Activated CD8-positive, alpha-beta memory T cell treated with anti-CD3 and anti-CD28 coated beads, Interleukin-2, amount 50 U/mL, for 48 hours (primary cell): ENCODE measurements at places on chromosomes 2 and 18.

DNA sequence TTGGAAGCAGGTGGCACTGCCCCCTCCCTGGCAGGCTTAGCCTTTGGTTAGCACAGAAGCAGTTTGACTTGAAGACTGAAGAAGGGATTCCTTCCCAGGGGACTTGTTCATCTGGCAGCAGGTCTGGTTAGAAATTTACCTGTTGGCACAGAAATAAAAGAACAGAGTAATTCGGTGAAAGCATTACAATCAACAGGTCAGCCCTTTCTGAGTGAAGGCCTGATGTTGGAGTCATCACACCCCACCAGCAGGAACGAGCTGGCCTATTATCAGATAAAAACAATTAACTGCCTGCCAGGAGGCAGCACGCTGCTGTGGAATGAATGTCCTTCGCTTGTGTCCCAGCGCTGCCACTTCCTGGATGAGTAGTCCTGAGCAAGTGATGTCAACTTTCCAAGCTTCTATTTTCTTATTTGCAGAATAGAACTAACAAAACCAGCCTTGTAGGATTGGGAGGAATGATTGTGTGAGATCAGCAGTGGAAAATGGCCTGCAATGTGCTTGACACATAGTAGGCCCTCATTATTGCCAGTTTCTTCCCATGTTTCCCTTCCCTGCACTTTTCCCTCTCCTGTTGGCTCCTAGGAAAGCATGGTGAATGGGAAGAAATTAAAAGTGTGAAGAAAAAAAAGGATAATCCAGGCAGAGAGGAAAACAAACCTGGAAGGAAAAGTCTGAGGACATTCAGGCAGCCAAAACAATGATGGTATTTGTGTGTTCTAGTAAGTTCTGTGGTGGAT is 29.0 kb downstream of the LGALSL start:
- no peak for DNase-seq

DNA sequence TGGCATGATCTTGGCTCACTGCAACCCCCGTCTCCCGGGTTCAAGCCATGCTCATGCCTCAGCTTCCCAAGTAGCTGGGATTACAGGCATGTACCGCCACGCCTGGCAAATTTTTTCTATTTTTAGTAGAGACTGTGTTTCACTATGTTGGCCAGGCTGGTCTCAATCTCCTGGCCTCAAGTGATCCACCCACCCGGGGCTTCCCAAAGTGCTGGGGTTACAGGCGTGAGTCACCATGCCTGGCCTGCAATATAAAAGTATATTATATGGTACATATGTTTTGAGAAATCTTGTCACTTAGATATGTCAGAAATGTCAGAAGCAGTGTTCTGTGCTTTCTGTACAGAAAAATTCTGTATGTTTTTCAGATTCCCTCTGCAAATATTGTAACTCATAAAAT is 19.2 kb upstream of the XPO1 start:
- no peak for DNase-seq

DNA sequence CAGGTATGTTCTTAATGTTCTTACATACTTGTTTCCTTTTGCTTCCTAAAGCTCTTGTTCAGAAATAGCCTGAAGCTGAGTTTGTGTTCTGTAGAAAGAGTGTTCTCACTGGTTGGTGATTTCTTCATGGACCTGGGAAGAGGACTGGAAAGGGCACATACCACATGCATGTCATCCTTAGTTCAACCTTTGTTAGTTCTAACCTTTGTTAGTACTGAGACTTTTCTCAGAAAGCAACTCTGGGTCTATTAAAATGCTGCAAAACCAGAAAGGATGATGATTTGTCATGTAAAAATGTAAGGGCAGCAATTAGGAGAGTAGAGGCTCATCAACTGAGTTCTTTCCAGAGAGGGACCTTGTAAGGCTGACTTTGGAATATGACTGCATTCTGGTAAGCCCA is 2.5 kb upstream of the FAP start:
- DNase-seq: no peak

DNA sequence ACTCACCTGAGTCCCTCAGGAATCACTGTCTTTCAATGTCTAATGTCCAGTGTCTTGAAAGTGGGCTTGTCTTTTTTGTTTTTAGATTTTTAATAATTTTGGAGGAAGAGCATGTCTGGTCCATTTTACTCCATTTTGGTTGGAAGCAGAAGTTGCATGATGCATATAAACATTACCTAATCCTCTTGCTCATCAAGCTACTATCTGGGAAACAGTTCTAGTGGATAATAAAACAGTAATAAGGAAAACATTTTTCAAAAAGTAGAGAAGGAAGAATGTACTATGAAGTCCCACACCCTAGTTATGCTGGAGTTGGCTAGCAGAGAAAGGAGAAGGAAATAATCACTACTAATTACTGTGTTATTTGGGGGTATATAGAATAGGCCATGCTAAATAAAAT is 263.7 kb downstream of the ETAA1 start:
- DNase-seq: no peak

- no peak for DNase-seq
These were observed 11.6 kb downstream of the PTPN4 start for GRCh38 chr2:119771331-119771730.

- no peak for DNase-seq
These were observed 150.1 kb downstream of the WDPCP start for GRCh38 chr2:63438181-63438580.

DNA sequence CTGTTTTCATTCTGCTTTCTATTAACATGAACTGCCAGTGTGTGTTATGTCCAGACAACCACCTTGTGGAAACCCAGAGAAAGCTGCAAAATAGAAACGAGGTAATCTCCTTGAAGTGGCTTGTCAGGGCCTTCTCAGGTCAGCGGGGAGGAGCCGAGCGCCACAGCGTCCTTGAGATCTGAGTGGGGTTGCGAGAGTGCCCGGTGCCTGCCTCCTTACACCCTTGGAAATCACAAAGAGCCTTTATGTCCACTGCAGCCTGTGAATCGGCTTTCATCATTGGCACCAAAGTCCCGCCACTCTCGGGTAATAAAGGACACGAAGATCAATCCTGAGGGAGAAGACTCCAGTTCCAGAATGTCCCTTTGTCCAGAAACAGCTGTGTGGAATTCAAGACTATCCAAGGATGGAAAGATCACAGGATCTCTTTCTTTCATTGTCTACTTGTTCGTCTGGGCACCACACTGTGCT is 135.2 kb downstream of the HRH4 start:
- no peak for DNase-seq

DNA sequence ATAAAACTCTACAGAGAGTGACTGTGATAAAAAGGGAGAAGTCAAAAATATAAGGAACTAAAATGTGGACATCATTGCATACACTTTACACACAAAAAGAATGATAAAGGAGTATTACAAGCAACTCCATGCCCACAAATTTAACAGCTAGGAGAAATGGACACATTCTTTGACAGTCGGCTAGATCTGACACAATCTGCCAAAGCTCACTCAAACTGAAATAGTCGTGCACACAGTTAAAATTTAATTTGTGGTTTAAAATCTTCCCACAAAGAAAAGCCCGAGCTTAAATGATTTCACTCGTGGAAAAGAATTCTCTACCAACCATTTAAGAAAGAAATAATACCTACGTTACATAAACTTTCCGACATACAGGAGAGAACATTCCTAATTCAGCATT is 132.4 kb downstream of the ZAP70 start:
- no peak for DNase-seq

GRCh38 chr2:24899361-24899910 is 20.6 kb downstream of the ADCY3 start:
- DNase-seq: no peak

DNA sequence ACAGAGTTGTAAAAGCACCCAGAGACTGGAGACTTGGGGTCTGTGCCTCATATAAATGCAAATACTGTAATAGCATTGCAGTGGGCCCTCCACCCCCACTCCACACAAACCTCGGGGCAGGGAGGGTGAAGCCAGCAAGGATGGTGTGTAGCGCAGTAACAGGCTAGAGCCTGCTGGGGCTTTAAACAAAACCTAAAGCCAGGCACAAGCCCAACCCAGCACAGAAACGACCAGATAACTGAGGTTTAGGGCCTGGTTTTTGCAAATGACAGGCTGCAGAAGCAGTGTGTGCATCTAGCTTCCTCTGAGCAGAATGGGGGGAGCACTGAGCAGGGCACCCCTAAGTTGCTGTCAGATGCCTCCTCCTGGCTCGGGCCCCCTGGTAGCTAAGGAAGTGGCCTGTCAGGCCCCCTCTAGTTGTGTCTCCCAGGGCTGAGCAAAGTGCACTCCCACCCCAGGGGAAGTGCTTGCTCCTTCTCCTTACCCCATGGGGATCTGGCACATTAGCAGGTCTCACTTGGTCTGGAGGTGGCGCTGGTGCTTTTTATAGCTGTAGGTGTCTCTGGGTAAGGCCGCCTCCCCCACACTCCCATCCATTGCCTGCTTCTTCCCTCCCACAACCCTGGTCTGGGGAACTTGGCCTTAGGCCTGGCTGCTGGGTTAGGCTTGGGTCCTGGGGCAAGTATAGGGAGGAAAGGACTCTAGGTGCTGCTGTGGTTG is 135.1 kb downstream of the CELF4 start:
- no peak for DNase-seq

- DNase-seq: no peak
These were observed 64.0 kb downstream of the SPIRE1 start for GRCh38 chr18:12593866-12594265.

GRCh38 chr2:189555232-189555631 is 25.4 kb downstream of the SLC40A1 start:
- DNase-seq: no peak

DNA sequence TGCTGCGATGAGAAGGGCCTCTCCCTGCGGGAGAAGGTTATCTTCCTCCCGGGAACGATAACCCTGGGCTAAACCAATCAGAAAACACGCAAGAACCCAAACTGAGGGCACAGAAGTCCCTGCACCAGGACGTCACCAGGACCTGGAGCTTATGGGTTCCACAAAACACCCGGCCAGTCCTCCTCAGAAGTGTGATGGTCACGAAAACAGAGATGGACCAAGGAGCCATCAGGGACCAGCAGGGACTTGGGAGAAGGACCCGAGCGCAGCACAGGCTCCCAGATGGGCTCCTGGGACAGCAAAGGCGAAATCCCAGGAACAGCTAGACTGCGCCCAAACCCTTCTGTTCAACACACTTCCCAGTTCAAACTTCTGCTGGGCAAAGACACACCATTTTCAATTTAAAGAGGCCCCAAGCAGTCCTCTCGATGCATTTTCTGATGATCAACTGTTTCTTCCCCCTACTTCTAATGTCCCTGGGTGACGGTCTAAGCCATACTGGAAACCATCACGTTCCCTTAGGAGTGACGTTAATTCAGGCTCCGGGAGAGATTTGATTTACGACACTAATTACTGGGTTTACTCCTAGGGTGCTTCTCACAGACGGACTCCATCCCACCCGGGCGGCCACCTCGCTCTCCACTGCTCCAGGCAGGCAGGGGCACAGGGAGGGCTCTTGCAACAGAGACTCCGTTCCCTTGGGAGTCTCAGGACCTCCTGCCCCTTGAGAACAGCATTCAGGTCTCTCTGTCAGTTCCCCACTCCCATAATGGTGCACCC is 29.2 kb downstream of the ZNF516 start:
- peak; percentile 37 for DNase-seq

DNA sequence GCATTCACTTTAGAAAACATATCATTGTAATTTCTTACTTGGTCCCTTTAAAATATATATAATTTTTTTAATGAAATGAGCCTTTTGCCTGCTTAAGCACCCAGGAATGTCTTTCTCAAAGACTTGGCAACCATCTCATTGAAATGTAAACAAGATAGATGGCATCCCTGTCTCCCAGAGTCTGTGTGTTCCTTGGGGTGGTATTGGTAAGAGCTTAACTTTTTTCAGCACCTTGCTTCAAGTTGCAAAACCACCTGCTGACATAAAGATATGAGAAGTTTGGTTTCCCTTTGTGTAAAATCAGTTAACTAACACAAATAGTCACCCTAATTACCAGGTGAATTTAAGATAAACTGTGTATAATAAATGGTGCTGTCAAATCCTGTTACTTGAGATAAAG is 266.9 kb downstream of the DSC3 start:
- DNase-seq: no peak

DNA sequence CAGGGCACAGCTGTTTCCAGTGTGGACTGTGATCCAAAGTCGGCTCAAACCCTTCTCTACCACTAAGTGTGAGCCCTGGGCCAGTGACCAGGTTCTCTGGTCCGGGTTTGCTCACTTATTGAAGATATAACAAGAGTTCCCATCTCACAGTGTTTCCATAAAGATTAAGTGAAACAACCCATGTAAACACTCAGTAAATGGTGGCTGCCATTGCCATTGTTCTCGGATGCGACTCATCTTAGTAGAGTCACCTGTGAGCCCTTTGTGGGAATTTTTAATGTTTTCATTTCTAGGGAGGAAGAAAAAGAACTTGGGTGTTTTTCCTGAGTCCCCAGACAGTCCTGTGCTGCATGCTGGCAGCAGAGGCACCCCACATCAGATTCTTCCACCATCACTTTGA is 53.4 kb downstream of the TPGS2 start:
- DNase-seq: no peak

DNA sequence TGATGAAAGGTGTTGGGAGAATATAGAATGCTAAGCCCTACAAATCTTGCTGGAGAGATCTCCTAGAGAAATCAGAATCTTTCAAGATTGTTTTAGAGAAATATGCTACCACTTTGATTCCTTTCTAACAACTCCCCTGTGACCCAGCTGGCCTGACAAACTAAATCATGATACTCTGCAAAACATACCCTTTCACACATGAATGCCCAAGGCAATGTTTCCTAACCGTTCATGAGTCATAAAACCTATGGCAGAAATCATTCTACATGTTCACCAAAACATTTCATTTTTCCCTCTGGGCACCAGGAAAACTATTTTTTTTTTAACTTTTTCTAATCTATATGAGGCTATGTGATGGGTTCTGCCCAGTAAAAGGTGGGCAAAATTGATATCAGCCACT is 77.8 kb upstream of the SETBP1 start:
- DNase-seq: no peak

DNA sequence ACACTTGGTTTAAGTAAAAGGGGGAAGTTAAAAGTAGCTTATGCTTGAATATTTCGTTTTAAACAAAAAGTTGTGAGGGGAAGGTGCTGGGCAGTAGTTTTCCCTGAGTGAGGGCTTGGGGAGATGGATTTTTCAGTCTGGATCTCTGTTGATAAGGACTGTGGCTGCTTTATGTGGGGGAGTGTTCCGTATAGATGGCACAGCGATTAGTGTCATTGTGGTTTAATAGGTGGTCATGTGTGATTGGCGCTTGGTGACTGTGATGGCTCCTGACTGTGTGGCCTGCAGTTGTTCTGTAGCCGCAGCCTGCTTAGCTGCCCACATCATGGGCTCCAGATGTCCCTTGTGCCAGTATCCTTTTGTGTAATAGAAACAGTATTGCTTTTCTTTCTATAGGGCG is 156.2 kb downstream of the WDSUB1 start:
- no peak for DNase-seq

GRCh38 chr2:2127467-2127866 is 203.6 kb downstream of the MYT1L start:
- DNase-seq: no peak

DNA sequence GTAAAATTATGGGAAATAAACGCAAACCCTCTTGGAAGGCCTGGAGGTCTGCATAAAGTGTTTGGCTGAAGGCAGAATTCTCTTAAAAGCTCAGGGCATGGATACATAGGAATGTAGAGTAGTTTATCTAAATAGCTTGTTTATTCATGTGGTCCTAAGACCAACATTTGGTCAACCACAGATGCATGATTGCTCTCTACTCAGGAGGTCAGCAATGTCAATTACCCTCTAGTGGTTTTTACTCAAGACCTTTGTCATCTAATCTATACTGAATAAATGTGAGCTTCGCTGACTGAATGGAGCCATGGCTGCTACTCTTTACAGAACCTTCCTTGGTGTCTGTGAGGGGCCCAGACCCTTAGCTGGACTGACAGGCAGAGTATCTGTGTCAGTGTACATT is 139.8 kb downstream of the ATL2 start:
- DNase-seq: no peak
